ENCODE measurements at places on chromosomes 11 and 22. TPM values are rescaled to one million over a fixed set of nuclear protein-coding genes. Genes with fewer than 3 reads are reported as not detected.

- no peak for DNase-seq
These were observed 36.5 kb upstream of the TOLLIP start for GRCh38 chr11:1345737-1346513.

DNA sequence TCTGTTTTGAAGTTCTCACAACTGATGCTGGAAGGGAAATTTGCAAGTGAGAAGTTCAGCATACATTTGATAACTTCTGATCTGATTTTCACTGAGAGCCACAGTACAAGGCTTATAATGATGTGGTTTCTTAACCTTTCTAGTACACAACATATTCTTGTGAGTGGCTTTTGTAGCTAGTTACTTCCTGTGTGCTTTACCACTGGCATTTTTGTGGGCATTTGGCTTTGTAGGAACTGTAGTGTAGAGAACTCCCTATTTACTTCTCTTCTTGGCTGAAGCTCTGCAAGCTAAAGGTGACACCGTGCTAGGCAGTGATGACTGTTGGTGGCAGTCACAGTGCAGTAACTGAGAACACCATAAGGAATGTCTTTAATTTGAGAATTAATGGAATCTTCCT lies 14.9 kb downstream of the USP47 start:
- no peak for DNase-seq

DNA sequence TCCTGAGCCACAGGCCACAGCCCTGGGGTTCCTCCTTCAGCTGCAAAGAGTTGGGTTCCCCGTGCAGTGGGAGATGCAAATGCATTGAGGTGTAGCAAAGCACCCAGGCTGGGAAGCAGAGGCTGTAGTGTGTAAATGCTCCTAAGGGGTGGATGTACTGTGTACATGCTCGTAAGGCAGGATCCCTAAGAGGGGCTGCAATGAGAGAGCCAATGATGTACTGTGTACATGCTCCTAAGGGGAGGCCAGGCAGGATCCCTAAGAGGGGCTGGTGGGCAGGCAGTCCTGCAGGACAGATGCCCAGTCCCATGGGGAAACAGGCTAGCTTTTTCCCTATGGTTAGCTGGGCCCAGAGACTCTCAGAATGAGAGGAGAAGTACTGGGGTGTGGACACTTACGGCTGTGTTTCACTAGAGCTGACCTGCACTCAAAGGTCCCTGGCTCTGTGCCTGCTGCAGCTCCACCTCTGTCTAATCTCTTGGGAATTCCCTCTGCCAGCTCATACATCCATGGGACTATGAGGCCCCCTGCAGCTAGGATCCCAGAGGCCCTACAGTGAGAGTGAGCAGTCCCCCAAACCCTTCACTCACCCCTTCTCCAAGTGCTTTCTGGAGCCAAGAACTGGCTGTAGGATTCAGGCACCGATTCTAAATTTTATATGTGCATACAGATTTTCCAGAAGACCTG lies 261.9 kb upstream of the LUZP2 start:
- DNase-seq, result no peak

The CARD16 gene
- not detected for total RNA-seq

The MS4A15 gene
- total RNA-seq, result not detected

The SLC1A2 gene
- 0.32 TPM for total RNA-seq

The YPEL4 gene
- total RNA-seq, result 0.50 TPM

- no peak for DNase-seq
These were observed 607.5 kb downstream of the METTL15 start for GRCh38 chr11:28715726-28716125.

DNA sequence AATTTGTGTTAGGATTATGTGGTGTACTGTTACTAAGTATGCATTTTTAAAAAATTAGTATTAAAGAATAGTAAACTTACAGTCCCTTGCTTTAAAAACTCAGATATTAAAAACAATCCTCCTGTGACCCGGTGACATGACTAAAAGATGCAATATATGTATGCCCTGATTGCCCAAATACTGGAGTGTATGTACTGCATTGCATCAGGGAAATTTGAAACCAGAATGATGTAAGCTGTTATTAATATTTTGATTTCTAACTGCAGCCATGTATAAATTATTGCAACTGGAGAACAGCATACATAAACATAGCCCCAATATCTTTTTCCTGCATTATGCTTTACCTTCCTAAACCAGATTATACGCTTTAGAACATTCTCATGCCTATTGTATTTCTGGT lies 3.7 kb upstream of the HSPA8 start:
- DNase-seq, result no peak

The CYTH4 gene
- total RNA-seq, result 7.2 TPM

GRCh38 chr11:15127341-15127740 lies 12.6 kb downstream of the INSC start:
- no peak for DNase-seq

DNA sequence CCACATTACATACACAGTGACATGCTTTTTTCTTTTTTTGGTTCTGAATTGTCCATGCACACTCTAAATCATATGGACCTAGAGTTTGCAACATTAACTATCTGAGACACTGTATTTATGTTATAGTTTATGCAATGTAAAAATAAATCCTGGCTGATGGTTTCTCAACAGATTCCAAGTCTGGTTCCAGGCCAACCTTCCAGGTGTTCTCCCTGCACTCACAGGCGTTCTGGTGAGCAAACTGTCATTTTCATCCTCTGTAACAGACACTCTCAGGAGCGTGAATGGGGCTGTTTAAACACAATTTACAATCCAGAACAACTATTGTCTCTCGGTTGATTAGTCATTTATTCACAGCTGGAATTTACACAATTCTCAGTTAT lies 36.5 kb upstream of the ANKK1 start:
- DNase-seq, result no peak

The RIC3 gene
- 19.9 TPM for total RNA-seq

GRCh38 chr22:45503050-45503815 lies 550 bp downstream of the FBLN1 start:
- DNase-seq, result no peak

DNA sequence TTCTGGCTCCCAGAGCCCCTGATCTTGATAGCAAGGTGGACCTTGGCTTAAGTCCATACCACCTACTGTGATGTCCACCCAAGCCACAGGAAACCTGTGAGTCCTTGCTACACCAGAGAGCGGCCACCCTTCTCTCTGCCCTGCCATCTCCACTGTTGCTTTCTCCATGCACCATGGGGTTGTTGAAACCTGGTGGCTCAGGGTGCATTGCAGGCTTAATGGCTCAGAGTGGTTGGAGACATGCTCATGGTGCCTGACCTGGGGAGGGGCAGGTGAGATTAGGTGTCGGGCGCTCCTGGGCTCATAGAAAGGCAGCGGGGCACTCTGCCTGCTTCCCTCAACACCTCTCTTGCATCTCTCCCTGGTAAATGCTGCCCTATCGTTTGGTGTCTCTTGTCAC lies 25.0 kb upstream of the CACNG2 start:
- no peak for DNase-seq

DNA sequence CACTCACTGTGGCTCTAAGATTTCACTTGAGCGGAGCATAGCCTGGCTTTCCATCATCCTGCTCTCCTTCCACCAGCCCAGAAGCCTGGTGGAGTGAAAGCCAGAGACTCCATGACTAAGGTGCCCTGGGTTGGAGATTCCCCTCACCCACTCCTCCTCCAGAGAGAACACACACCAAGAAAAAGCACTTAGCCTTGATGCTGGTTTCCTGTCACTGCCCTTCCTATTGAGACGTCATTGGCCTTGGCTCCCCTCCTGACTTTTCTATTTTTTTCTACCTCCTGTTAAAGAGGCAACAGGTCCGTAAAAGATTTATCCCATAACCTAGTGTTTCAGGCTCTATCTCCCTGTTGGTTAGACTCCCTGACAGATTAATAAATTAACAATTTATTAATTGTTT lies 38.5 kb upstream of the APLNR start:
- DNase-seq, result no peak

The PIM3 gene
- 36.1 TPM for total RNA-seq

DNA sequence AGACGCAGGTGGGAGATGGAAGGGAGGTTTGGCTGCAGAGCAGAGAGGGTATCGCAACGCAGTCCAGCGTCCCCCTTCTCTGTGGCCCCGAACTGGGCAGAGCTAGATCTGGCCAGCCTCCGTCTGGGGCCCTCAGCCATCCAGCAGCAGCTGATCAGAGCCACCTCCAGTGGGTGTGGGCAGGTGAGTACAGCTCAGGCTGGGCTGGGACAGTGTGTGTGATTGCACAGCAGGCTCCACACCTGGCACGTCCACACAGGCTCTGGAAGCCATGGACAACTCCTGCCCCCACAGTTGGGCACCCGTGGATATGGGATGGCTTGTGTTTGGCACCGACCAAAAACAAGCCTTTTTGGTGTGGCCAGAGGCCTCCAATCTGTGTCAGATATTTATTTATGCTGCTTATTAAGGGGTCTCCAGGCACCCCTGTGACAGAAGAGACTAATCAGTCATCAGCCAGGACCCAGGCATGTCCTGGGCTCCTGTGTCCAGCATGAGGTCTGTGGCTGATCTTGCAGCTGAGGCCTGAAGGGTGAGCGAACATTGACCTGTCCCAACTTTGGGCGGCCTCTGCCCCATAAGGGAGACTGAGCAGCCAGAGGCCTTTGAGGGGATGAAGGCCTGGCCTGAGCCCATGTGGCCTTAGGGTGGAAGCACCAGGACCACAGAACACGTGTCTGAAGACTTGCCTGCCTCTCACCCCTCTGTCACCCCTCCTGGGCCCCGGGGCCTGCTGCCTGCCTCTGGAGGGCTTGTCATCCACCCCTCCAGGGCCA lies 18.6 kb downstream of the POLR3H start:
- DNase-seq, result no peak

- no peak for DNase-seq
These were observed 26.9 kb upstream of the CD82 start for GRCh38 chr11:44538375-44539054.

DNA sequence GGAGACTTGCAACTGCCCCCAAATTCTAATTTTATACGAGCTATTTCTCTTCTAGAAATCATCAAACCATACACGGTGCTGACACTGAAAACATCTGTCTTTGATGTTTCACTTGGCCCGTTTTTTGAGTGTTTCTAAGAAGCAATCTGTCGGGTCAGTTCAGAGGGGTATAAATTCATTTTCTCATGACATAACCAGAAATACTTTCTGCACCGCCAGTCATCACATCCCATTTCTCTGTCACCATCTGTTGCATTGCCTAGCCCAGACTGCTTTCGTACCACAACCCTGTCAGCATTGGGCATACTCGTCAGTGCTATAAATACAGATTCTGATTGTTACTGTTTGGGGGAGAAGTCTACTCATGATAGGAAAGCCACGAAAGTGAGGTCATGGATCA lies 63.1 kb upstream of the CCDC90B start:
- peak; percentile 24 for DNase-seq

DNA sequence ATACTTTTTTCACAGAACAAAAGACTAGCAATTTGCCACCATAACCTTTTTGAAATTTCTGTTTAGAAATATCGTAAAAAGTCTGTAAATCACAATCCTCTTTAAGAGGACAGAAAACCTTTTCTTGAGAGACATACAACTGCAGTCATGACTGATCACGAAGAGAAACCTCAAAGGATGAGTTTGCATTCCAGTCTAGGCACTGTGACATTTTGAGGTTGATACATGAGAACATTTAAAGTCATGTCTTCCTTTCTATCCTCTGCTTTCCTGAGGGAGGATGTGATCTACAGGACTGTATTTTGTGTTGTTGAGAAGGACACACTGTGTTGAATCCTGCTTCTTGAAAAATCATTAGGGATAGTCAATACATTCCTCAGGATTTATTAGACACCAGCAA lies 476.7 kb upstream of the CCDC179 start:
- DNase-seq, result no peak

DNA sequence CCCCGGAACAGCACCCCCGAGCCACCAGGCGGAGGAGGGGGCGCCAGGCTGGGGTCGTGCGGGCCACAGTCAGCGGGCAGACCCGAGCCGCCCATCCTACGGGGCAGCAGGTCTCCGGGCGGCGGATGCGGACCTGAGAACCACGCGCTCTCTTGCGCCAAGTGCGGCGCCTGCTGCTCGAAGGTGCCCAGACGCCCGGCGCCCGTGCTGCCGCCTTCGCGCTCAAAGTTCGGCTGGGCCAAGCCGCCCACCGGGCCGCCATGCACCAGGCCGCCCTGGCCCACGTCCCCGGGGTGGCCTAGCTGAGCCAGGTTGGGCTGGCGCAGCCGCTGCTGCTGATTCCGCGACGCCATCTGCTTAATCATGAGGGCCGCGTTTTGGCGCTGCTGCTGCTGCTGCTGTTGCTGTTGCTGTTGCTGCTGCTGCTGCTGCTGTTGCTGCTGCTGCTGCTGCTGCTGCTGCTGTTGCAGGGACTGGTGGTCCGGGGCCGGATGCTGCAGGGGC lies 3.0 kb downstream of the MN1 start:
- no peak for DNase-seq

DNA sequence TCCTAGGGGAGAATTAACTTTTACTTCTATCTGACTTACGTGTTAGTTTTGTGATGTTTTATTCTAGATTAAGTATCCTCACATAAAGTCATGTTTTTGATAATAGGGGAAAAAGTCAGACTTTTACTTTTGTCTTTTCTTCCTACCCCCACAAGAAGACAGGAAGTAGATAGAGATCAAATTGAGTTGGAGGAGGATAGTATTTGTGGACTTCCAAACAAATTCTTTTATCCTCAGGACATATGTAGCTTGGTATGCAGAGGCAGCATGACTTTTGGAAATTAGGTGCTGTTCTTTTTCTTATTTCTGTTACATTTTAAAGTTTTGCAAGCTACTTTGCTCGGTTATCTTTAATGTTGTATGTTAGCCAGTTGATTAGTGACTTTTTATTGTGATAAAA lies 61.4 kb downstream of the MTMR3 start:
- no peak for DNase-seq

The KRTAP5-5 gene
- total RNA-seq, result not detected

DNA sequence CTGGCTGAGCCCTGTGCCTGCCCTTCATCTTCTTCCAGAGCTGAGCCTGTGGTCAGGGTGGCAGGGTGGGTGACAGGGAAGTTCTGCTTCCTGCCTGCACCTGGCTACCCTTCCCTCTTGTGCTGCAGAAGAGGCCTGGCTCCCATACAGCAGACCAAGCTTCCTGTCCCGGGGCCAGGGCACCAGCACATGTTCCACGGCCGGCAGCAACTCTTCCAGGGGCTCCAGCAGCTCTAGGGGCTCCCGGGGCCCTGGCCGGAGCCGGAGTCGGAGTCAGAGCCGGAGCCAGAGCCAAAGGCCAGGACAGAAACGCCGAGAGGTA lies 15.0 kb downstream of the ROBO3 start:
- DNase-seq, result no peak

The SLC25A22 gene
- 5.0 TPM for total RNA-seq

The CTSW gene
- 2.7 TPM for total RNA-seq

The KCNE3 gene
- total RNA-seq, result 6.5 TPM

DNA sequence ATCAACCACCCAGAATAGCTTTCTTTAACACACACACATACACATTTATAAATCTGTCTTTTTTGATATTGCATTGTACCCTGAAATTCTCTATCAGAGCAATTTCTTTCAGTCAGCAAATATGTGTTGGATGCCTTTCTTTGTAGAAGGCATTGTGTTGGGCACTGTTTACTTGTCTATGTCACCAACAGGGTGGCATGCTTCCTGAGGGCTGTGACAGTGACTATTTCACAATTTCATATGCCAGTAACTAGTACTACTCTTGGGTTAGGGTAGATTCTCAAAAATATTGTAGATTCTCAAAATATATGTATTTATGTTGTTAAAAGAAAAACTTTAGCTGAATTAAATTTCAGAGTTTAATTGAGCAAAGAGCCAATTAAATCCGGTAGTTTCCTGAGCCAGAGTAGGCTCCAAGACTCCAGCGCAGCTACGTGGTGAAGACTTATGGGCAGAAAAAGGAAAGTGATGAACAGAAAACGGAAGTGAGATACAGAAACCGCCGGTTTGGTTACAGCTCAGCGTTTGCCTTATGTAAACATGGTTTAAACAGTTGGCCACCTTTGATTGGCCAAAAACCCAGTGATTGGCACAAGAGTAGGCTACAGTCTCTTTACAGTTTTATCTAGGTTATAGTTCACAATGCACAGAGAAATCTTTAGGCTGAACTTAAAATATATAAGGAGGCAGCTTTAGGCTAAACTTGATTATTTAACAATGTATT lies 723.3 kb downstream of the NTM start:
- DNase-seq, result no peak

All from esophagus muscularis mucosa (tissue), 4 donors.